ENCODE measurements at places on chromosomes 12 and 14.

- no peak for DNase-seq
These were observed 73.1 kb downstream of the ACADS start for GRCh38 chr12:120798696-120799095.

DNA sequence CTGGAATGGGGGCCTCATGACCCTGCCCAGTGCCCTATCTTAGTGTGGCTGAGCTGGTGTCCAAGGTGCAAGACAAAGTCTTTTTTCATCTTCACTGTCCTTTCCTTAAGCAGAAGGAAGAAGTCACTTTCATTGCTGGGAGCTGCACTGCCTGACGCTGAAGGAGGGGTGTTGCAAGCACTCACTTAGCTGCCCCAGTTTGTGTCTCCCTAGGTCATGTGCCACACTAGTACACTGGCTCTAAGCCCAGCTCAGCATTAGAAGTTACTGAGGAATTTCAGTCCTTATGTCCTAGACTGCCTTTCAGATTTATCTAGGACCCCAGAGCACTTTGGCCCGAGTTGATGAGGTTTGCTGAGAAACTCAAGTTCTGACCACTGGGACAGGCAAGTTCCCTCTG, 952.0 kb upstream of the USP15 start:
- DNase-seq: no peak

GRCh38 chr14:73714656-73715081, 485 bp upstream of the PNMA1 start:
- DNase-seq: no peak

GRCh38 chr14:68384335-68384734, 408.5 kb downstream of the ZFP36L1 start:
- DNase-seq: no peak

DNA sequence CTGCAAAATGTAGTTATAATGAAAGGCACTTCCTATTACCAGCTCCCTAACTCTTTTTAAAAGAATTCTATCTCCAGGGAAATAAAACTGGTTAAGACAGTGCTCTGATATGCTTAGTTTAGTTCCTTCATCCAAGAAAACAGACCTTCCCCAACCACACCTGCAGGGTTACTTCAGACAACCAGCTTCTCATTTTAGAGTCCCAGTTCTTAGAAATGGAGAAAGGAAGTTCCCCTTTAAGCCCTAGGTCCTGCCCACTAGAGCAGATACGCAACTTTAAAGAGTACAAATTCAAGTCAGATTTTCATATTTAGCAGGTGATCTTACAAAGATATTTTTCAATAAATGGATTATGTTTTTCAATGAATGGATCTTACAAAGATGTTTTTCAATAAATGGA, 4.4 kb upstream of the WSB2 start:
- DNase-seq: no peak

- peak; percentile 51 for DNase-seq
These were observed 82.6 kb upstream of the PTPRB start for GRCh38 chr12:70719672-70720420.

- no peak for DNase-seq
These were observed 12.3 kb downstream of the METTL3 start for GRCh38 chr14:21498540-21499526.

GRCh38 chr14:61112506-61112905, 131.5 kb downstream of the SLC38A6 start:
- DNase-seq: no peak

DNA sequence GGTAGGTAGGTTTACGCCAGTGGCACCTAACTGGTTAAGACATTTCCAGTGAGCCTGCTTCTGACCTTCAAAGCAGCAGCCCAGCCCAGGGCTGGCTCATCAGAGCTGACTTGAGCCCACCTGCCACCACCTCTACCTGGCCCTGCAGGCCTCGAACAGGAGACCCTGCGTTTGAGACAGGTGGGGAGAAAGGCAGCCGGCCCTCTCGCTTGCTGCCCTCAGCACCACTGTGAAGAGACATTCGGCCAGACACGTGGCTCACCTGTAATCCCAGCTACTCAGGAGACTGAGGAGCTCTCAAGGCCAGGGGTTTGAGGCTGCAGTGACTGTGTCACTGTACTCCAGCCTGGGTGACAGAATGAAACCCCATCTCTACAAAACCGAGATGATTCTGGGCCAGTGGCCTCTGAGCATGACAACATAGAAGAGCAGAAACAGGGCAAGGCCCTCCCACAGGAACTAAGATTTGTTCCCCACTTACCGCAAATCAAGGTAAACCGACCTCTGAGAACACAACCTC, 74.2 kb downstream of the TESC start:
- no peak for DNase-seq

DNA sequence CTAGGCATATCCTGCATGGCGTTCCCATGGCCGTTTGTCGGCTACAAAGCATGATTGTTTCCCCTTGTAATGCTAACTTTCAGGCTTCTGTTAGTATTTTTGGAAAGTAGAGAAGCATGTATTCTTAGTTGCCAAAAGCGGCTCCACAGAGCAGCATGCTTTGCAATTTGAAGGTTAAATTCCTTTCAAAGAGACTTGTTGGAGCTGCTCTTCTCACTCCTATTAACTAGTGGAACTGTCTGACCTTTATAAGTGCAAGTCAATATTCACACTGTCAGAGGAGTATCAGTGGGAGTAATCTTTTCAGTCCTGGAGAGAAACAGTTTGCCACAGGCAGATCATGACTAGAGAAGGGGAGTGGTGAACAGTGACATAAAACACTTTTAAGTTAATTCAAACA, 656.1 kb upstream of the NOVA1 start:
- DNase-seq: no peak

DNA sequence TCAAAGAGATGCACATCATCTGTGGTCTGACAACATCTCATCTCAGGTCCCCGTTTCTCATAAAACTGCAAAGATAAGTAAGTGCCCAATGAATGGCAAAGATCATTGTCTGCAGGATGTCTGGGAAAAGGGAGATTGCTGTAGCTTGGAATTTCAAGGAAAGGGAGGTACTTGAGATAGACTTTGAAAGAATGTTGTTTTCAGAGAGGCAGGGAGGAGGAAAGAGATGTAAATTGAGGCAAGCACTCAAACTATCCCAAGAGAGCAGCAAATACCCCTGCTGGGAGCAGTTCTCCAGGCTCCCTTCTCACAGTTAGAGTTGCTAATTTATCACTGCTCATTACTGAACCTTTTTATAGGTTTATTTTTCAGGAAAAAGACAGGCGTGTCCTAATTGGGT, 107.1 kb downstream of the MYRFL start:
- no peak for DNase-seq

GRCh38 chr12:9590441-9590840, 17.3 kb downstream of the KLRB1 start:
- DNase-seq: no peak

GRCh38 chr14:21201732-21202462, 46.0 kb upstream of the OR5AU1 start:
- DNase-seq: no peak

DNA sequence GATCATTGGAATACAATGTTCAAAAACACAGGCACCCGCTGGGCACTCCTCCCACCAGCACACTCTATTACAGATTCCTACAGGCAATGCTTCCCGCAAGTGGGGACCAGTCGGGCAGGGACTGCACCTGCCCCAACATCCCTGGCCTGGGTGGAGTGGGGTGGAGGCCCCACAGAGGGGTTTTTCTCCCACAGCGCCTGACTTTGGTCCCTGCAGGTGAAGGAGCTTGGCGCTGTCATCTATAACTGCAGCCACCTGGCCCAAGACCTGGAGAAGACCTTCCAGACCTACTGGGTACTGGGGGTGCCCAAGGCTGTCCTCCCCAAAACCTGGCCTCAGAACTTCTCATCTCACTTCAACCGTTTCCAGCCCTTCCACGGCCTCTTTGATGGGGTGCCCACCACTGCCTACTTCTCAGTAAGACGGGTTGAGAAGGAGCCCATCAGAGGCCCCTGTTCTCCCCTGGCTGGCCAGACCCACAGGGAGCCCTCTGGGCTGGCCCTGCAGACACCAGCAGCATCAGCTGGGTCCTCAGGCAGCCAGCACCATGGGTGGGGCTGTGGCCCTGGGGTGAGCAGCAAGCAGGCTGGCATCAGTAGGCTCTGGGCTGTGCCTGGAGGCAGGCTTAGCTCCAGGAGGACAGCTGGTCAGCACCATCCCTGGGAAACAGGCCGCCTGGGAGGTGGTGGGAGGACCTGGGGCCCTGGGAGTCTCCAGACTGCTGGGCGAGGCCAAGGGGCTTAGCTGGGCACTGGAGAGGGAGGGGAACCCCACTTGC, 6.0 kb downstream of the PLD4 start:
- no peak for DNase-seq

DNA sequence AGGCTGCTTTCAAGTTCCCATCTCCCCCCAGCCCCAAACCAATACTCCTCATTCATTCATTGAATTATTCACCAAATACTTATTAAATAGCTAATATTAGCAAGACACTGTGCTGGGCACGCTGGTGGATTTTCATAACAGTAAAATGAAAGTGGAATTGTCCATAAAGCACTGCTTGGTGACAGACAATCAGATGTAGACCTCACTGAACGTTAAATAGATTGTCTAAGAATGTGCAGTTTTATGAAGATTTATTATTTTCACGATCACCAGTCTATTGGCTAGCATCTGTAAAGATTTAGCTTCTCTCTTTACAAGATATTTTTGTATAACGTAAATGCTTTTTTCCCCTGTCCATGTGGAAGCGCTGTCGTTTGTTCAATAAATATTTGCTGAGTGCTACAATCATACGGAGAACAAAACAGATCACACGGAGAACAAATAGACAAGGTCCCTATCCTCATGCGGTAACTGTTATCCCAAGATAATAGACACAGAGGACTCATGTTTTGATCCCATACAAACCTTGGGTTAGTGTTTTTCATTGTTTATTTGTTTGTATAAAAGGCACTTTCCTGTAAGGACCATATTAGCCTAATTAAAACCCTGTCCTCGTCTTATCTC, 397.6 kb downstream of the BCAT1 start:
- no peak for DNase-seq
